Activated T-helper 1 cell treated with anti-CD3 and anti-CD28 coated beads, Interleukin-2, amount 50 U/mL, for 16 hours (primary cell): ENCODE measurements at places on chromosomes 4 and X.

DNA sequence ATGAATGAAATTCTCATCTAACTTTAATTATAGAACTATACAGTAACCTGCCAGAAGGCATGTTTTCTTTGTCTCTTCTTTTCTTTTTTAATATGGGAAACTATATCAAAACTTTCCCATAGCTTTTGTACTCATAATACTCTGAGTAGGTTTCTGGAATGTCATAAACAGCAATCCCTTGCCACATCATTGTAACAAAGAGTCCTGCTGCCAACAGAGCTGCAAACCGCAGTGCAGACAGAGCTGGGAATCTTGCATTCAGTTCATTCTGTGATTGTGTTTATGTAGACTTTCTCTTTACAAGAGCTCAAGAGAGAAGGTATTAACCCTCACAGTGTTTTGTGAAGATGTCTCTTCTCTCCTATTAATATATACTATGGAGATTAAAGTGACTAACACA is 304.4 kb upstream of the SLIT2 start:
- DNase-seq: no peak

DNA sequence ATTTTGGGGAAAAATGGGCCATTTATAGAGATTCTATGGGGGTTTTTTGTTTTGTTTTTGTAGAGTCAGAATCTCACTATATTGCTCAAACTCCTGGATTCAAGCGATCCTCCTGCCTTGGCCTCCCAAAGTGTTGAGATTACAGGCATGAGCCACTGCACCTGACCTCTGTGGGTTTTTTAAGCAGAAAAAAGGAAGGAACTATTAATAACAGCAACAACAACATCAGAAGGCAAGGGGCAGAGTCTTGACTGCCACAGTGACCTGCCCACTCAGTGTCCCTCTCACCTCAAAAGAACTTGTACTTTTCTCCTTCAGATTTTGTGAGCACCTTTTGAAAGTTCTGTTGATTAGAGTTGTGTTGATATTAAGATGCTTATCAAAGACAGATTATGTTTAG is 48.1 kb downstream of the FNIP2 start:
- no peak for DNase-seq

DNA sequence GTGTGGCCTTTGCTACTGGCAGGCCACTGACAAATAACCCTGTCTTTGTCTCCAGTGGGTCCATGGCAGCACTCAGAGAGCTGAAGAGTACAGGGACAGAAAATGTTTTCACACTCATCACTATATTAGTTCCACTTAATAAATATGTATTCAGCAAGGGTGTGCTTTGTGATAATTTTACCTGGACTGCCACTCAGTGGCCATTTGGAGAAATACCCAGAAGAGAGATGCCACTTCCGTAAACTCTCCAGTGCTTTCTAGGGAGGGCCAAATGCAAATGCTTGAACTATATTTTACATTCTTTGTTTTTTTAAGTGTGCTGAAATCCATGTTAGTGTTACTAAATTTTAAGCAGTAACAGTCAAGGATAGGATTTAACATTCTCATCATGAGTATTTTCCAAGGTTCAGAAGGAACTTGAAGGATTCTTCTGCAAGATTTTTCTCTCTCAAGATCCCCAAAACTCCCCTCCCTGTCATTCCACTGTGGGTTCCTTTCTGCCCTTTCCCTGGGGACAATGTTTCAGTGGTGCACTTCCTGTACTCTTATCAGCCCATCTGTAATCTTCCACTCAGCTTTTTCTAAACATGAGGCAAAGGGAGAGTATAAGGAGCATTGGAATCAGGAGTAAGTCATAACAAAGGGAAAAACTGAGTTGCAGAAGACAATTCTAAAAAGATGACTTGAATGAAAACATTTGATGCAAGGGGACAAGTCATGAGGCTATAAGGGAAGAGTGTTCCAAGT is 46.0 kb downstream of the TFDP3 start:
- no peak for DNase-seq

DNA sequence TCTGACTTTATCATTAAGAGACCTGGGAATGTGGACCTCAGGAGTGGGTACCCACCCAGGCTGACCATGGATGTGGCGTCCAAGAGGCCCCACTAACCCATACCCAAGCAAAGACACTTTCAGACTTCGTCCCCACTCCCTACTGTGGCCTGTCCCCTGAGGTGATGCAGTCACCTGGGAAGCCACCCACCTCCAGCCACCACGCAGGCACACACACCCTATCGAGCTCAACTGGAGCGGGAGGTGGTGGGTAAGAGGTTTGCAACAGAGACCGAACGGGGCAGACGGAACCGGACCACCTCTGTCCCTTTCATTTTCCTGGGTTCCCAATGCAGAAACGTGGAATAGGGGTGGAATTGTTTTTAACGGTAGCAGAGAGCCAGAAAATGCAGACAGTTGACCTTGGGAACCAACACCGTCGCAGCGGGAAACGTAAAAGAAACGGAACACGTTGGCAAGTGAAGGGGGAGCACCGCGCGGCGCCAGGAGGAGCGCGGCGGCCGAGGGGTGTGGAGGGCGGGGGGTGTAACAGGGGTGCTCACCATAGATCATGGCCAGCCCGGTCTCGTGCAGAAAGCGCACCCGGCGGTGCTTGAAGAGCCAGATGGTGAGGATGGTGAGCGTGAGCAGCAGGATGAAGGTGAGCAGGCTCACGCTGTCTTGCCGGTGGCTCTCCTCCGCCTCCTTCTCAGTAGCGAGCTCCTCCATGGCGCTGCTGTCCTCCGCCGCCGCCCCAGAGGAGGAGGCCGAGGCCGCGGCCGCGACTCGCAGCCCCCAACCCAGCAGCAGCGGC is 559 bp downstream of the SLC9A7 start:
- no peak for DNase-seq

- DNase-seq: no peak
Measured at GRCh38 chrX:124127496-124127895, 166.0 kb downstream of the STAG2 start.

DNA sequence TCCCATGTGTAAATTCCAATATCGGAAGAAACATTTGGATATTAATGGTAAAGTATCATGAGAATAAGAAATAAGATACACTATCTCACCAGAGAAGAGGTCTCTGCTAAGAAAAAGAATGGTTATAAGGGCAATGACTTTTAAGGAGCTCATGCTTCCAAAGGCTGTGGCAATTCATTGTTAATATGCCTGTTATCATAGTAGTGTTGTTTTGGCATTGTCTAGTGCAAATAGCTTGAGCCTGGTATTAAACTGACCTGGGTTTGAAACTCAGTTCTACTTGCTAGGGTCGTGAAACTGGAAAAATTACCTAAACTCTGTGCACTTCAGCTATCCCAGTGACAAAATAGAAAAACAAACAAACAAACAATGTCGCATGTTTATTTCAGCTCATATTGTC is 8.8 kb downstream of the HPGDS start:
- DNase-seq: no peak

DNA sequence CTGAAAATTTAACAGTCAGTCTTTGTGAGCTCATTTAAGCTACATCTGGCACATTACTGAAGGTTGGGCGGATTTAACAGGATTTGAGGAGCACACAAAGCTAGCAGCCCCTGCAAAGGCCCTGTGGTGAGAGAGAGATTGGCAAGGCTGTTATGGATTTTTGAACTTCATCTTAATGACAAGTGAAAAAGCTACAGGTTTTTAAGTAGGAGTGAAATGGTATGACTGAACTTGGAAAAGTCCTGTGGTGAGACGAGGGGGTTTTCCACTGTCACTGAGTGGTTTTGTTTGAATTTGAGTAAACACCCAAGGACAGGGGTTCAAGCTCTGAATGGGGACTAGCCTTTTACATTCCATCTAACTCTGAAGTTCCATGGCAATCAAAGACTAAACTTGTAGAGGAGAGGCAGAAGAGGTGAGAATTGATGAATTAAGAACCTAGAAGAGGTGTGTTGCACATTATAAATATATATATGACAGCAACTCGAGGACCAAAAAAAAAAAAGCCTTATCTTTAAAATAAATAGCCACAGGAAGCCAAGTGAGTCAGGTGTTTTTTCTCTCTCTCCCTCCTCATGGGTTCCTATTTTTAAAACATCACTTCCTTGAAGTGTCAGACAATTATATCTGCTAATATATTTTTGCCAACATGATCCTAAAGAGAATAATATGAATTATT is 47.8 kb upstream of the CLNK start:
- DNase-seq: no peak

DNA sequence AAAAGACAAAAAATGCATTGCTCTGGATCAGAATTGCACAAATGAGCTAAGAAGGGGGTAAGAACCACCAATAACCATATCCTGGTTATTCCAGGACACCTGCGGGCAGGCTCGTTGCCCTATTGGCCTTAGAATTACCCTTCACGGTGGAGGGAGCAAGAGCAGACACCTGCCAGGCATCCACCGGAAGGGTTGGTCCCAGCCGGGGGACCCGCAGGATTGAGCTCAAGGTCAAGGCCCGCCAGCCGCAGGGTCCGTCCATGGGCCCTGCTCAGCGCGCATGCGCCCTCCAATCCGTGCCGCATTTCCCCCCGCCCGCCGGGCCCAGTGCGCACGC is 575 bp downstream of the SLC25A6 start:
- peak; percentile 93 for DNase-seq

DNA sequence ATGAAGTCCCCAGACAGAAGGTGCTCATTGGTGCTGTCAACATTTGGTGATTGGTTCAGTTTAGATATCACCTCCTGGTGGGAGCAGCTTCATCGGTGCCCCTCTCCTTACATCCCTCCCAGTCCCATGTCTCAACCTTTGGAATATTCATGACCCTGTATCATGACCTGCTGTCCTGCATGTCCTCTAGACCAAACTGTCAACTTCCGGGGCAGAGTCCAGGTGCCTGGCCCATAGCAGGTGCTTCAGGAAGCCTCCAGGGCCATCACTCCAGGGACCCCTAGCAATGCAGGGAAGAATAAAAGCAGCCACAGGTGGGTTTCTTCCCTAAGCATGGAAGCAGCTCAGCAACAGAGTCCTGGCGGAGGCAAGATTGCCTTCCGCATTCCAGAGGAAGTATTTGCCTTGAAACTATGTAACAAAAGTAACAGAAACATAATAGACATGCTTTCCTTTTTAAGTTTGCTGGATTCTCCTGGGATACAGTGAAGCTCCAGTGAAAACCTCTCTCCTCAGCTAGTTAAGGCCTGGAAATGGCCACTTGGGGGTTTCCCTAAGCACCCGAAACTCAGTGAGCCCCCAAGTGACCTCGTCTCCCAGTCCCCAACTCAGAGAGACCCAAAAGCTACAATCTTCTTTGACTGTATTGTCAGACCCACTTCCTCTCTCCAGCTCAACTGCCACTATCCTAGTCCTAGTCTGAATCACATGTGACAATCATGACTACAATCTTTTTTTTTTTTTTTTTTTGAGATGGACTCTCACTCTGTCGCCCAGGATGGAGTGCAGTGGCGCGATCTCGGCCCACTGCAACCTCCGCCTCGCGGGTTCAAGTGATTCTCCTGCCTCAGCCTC is 1.3 kb upstream of the ATP6AP1 start:
- no peak for DNase-seq

DNA sequence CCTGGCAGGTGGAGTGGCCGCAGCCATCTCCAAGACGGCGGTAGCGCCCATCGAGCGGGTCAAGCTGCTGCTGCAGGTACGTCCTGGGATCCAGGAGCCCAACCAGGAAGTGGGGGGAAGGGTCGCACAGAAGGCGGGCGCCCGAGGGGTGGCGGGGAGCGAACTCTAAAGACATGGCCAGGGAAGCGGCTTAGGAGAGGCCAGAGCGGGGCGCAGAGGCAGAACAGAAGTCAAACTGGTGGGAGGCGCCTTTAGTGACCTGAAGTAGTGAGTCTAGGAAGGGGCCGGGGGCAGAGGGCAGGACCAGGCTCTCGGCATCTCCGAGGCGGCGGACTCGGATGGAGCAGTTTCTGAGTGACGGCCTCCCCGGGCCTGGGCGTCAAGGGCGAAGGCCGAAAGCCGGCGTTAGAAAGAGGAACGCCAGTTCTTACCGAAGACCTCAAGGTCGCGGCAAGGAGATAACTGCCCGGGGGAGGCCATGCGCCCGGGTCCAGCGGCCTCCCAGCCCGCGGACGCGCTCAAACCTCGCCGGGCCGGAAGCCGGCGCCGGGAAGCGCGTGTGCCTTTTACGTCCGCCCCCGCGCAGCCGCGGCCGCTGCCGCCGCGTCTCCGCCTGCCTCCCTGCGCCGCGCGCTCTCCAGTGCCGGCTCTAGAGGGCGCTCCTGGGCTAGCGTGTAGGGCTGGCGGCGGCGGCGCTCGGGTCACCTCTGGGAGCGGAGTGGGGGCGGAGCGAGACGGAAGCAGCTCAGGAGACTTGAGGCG is 488 bp downstream of the SLC25A5 start:
- peak; percentile 79 for DNase-seq

DNA sequence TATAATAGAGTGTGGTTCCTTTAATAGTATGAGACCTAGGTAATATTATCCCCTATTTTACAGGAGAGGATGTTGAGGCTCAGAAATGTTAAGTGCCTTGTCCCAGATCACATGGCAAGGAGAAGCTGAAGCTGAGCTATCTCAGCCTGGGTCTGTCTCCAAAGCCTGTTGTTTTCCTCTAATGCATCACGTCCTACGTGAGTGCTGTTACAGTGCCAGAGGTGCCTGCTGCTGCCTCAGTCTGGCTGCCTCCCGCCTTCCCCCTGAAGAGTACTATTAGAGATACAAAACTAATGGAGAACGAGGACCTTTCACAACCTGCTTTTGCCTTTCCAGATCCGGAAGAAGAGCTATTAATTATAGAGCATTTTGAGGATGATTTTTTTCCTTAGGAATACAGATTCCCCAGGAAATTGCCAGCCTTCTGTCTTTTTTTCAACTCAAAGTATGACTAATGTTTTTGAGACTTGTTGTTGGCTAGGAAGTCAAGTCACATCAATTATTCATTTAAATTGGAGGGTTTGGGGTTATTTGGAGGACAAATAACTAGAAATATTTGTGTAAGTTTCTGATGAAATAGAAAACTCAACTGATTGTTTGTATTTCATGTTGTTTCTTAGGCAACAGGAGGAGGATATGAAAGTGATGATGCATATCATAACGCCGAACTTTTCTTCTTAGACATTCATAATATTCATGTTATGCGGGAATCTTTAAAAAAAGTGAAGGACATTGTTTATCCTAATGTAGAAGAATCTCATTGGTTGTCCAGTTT is 43.9 kb upstream of the MTMR1 start:
- DNase-seq: no peak

DNA sequence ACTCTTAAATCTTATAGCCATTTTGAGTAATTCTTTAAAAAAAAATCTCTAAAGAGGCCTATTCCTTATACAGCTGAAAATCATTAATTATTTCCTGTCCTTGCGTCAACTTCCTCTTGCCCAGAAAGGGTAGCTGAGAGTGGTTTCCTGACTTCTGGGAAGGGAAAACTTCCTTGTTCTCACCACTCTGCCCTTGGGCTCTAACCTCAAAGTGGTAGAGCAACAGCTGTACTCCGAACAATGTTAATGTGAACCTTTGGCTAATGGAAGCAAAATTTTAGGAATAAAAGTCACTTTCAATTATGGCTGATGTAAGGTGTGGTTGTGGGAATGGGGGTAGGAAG is 15.3 kb downstream of the KLHL2 start:
- no peak for DNase-seq
